ENCODE measurements at places on chromosomes 13 and 19. TPM values are rescaled to one million over a fixed set of nuclear protein-coding genes. Genes with fewer than 3 reads are reported as not detected.

TRIP10 gene
- 41.6 TPM for total RNA-seq

PMIS2 gene
- not detected for total RNA-seq

LMO7 gene
- total RNA-seq, result 346 TPM

RXFP2 gene
- not detected for total RNA-seq

VAV1 gene
- not detected for total RNA-seq

COG3 gene
- total RNA-seq, result 41.4 TPM

URAD gene
- not detected for total RNA-seq

PLEKHF1 gene
- total RNA-seq, result 42.8 TPM

ZNF586 gene
- 14.3 TPM for total RNA-seq

Measured in uterine smooth muscle cell (primary cell).